ENCODE measurements at places on chromosomes 13 and 19.

- no peak for DNase-seq
Measured at GRCh38 chr13:27004326-27004725, 167.3 kb downstream of the USP12 start.

DNA sequence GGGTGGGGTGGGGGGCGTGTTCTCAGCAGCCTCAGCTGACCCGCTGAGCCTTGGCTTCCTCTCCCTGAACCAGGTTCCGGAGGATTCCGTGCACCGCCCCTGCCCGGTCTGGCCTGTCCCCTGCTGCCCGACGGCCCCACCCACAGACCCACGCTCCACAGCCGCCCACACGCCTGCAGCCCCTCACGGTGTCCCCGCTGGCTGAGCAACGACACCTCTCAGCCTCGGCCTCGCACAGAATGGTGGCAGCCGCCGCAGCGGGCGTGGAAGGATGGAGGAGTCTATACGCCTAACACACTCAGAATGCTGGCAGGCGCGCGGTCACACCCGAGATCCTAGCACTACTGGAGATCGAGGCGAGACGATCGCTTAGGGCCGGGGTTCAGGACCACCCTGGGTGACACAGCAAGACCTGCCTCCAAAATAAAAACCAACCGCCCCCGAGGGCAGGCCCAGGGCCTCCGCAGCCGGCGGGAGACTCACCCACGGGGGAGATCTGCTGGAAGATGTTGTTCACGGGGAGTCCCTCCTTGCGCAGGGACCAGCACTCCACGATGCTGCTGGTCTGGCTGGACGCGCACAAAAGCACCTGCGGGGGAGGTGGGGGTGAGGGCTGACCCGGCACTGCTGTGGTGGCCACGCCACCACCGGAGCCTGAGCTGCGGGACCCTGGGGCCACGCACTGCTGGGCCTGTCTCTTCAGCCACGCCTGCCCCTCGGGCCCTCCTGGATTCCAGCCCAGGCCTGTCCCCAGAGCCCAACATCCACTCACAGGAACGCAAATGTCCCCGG lies 8.4 kb downstream of the MED16 start:
- no peak for DNase-seq

DNA sequence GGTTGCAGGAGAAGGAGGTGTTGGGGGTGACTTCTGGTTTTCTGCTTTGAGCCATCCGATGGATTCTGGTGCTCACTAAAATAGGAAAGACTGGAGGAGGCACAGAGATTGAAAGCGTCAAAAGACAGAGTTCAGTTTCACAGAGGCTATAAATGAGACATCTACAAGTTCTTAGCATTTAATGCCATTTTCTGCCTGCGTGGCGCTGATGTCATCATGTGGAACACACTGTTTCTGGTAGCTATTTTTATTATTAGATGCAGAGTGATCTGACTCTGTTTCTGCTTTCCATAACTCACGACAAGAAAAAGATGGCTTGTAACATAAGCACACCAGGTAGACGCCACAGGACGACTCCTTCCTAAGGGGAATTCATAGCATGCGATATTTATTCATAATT lies 3.3 kb upstream of the SLC39A3 start:
- no peak for DNase-seq

DNA sequence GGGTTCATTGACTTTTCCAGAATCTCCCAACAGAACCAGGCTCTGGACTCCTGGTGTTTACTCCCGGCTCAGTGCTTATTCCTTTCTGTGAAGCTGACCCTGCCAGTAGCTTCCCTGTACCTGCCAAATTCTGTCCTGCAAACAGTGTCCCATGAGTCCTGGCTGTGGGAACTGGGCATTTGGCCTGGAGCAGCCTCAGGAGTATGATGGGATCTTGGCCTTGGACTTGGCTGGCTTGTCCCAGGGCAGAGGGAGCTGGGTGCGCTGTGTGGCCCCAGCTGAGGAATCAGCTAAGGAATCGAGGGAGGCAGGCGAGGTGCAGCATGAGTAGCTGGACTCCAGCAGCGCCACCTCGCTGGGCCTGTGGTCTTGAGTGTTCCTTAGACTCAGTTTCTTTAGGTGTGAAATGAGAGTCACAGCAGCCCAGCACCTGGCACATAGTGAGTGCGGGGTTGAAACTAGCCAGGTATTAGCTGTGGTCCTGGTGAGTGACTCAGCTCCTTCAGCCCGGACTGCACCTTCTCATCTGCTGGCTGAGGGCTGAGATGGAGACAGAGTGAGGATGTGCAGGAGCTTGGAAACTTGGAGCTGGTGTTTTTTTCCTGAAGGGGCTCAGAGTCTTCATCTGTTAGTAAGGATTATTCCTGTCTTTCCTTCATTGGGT lies 10.4 kb downstream of the CLASRP start:
- no peak for DNase-seq

DNA sequence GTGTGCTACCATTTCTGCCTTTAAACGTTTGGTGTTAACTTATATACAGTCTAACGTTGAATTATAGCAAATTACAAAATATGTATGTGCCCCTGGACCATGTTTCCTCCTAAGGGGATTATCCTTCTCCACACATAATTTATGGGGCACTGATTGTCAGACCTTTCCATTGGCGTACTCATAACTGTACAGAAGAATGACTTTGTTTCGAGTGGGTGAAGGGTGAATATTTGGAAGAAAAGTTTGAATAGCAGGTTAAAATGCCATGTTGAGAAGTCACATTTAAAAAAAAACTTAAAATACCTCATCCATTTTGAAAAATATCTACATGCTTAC lies 58.8 kb downstream of the SLC10A2 start:
- DNase-seq: no peak

GRCh38 chr19:33114312-33114711 lies 17.6 kb upstream of the WDR88 start:
- no peak for DNase-seq

GRCh38 chr19:57002710-57003109 lies 117.1 kb upstream of the USP29 start:
- no peak for DNase-seq

DNA sequence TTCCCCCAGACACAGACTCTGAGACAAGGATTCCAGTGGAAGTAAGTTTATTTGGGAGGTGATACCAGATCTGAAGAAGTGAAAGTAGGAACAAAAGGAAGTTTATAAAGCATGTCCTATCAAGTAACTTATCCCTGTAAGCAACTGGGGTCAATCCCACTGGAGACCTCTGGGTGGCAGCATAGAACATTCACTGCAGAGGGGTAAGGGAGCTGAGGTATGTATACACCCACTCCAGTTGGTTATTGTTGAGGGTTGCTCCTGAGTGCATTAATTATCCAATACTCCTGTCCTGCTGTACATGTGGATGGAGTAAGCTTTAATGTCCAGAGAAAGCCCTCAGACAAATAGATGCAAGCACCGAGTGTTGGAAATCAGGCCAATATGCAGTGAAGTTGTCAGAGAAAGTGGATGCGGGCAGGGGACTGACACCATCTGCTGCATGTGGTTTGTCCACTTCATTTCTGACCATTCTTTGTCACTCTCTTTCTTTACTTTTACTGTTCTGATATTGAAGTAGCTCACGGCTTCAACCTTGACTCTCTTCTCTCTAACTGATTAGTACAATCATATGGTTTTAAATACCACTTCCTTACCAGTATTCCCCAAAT lies 46.7 kb downstream of the NOTCH3 start:
- peak; percentile 62 for DNase-seq
